ENCODE measurements at places on chromosomes 1 and 21. TPM values are rescaled to one million over a fixed set of nuclear protein-coding genes. Genes with fewer than 3 reads are reported as not detected.
A peak's percentile ranks its signal among the peaks of the same experiment; 100 is the strongest.

DNA sequence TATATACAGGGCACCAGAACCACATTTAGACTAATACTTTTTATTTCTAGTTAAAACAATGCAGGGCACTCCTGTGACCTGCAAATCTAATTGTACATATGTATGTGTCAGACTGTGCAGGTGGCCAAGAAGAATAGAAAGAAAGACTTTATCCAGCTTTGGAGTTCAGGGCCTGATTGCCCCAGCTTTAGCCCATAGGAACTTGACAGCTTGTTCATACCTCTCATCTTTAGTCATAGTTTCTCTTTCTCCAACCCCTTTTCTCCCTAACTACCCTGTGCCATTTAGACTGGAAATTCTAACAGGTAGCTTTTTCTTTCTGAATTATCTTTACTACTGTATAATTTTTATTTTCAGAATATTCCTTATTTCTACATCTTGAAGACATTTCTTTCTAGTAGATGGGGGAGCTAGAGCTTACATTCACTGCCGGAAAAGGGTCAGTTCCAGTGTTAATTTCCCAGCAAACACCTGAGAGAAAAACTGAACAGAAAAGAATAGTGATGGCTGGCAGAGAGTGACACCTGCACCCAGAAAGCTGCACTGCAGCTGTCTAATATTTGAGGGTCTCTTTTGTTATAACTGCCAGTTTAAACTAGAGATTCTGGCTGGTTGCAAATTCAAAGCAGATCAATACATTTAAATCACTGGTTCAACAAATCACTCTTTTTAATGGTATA, 8.4 kb downstream of the YBX1 start:
- DNase-seq = no peak

DNA sequence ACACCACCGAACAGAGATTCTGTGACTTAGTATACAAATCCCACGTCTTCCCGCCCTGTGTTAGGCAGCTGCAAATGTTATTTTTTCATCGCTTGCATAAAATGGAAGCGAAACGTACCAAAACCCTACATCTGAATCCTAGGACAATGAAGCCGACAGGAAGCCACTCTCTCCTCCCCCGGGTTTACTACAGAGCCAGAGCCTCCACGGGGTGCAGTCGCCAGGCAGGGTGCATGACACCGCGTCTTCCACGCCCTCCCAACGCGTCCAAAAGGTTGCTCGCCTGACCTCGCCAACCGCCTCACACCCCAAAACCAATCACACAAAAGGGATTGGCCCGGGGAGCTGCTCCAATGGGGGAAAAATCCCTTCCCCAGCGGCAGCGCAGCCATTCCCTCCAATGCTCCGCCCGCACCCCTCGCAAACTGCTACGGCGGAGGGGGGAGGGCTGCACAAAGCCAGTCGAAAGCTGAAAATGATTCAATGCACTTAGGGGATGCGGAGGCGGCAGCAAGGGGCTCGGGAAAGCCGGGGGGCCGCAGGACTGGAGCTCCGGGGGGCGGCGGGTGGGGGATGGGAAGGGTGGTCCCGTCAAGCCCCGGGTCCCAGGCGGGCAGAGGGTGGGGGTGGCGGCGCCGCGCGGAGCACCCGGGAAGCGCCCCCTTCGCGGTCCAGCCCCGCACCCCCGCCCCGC, 701 bp downstream of the CEP170 start:
- DNase-seq = peak; percentile 42

DNA sequence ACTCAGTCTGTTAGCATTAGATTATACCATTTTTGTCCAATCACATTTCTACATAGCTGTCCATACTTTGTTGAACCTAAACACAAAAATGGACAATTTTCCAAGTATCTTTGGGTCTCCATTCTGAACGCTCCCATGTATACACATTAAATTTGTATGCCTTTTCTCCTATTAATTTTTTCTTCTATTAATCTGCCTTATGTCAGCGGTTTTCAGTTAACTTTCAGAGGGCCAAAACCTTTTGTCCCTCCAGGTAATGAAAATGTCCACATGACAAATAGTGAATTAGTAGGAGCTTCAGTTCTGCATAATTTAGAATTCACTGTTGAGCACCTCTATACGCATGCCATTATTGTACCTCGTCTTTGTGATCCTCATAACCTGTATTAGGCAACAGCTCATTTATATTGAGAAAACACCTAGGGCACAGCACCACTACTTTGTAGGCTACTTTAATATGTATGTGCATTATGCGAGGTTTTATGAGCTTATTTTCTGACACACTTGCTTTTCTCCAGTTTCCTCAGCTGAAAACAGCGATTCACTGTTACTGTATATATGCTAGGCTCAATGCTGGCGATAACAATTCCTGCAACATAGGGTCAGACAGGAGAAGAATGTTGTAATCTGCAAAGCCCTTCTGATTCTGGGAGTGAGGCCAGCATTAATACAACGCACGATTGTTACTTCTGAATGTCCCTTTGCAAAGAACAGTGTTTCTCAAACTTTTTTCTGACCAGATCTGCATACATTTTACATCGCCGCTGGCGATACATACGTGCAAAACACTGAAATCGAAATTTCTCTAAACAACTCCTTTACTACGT, 1.1 kb upstream of the ABCD3 start:
- DNase-seq = peak; percentile 25

Gene LINGO4
- polyA plus RNA-seq = not detected

GRCh38 chr1:101507547-101507971, 270.7 kb downstream of the S1PR1 start:
- no peak for DNase-seq

All from renal cortex interstitium (tissue), 15 donors.